ENCODE measurements at places on chromosomes 11 and 22.

DNA sequence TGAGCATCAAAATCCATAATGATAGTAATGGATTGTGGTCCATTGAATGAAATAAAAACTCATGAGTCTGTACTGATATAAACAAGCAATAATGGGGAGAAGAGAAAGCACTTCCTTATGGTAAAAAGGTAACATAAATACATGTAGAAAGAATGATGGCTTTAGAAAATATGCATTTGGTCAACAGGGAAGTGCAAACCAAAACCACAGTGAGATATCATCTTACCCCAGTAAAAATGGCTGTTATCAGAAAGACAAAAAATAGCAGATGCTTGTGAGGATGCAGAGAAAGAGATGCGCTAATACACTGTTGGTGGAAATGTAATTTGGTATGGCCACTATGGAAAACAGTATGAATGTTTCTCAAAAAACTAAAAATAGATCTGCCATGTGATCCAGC, 6.9 kb upstream of the MMP20 start:
- DNase-seq, result no peak

DNA sequence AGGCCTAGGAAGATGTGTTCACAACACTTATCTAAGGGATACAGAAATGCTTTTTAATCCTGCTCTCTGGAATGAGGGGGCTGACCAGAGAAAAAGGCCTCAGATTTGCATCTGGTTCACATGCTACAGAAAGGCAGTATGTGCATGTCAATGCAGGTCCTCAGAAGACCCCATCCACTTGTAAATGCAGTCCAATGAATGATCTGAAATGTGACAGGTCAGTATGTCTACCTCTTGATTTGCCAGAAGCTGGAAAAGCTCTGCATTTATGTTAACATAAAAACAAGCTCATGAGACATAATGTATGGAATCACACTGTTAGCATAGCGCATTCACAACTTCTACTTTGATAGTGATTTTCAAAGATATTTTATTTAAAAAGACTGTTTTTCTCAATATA, 367.4 kb upstream of the CHORDC1 start:
- no peak for DNase-seq

GRCh38 chr11:65500387-65501185, 1.7 kb downstream of the MALAT1 start:
- DNase-seq, result no peak

- no peak for DNase-seq
Measured at GRCh38 chr22:28171115-28171514, 252.1 kb upstream of the PITPNB start.

GRCh38 chr11:131544591-131544990, 174.2 kb downstream of the NTM start:
- DNase-seq, result no peak

GRCh38 chr22:42913874-42914510, 56.9 kb upstream of the ARFGAP3 start:
- no peak for DNase-seq

DNA sequence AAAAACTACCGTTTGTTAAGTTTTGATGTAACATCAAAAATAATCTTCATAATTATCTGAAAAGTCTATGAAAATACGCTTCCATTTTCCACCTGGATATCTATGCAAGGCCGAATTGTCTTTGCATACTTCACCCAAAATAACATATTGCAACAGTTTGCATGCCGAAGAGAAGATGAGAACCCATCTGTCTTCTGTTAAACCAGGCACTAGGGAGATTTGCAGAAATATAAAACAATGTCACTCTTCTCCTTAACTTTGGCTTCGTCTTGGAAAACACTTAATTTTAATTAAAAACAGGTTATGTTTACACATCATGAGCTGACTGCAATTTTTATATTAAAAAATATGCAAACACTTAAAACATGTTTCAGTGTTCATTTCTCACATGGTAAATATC, 1325.8 kb downstream of the TBC1D22A start:
- DNase-seq, result no peak

- DNase-seq, result no peak
Measured at GRCh38 chr22:47040486-47041270, 278.2 kb downstream of the TBC1D22A start.

GRCh38 chr11:62896049-62896448, 15.4 kb downstream of the SLC3A2 start:
- no peak for DNase-seq

DNA sequence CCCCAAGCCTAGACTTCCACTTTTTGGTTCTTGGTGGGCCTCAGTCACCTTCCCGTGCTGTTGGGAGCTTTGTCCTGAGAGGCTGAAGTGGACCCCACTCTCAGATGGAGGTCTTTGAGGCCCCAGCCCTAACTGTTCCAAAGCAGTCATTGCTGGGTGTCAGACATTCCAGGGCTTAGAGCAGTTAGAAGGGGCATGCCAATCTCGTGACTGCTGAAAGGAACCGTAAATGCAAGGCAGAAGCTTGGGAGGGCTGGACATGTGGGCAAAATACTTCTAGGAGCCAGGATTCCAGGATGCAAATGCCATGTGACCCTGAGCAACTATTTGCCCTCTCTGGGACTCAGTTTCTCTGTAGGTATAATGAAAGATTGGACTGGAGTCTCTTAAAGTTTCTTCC, 118.8 kb upstream of the CRYBB3 start:
- no peak for DNase-seq

- no peak for DNase-seq
Measured at GRCh38 chr11:117932426-117932825, 3.2 kb upstream of the TMPRSS13 start.

- DNase-seq, result no peak
Measured at GRCh38 chr11:69905611-69906452, 86.6 kb upstream of the FGF3 start.

DNA sequence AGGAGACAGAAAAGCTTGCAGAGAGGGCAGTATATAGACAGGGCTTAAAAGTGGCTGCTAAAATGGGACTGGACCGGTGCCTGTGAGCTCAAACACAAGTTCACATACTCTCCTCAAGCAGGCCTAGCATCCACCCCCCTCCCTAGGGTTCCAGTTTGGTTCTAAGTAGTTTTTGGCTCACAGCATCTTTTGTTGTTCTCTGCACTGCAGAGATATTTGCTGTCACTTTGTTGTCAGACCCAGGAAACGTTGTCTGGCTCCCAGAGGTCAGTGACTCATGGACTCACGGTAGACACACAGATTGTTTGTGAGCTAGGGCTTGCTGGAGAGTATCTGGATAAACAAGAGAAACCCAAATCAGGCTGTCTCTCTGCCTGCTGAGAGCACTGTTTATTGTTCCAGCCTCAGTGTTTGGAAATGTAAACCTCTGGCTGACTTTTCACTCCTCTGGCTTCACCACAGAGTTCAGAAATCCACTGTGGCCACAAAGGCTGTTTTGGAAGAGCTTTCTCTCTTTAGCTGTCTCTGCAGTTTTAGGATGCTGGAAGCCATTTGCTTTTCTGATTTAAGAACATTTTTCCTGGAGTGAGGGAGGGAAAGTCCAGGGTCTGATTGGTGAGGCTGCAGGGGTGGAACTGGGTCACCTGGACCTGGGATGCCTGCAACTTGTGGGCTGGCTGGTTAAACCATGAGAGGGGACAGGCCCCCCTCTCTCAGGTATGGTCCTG, 303.7 kb upstream of the PLET1 start:
- no peak for DNase-seq

- DNase-seq, result no peak
Measured at GRCh38 chr11:84543367-84544159, 1083.6 kb downstream of the DLG2 start.

GRCh38 chr11:104028476-104029263, 7.8 kb upstream of the DDI1 start:
- DNase-seq, result no peak

- no peak for DNase-seq
Measured at GRCh38 chr11:119324189-119324588, 7.3 kb upstream of the MCAM start.

DNA sequence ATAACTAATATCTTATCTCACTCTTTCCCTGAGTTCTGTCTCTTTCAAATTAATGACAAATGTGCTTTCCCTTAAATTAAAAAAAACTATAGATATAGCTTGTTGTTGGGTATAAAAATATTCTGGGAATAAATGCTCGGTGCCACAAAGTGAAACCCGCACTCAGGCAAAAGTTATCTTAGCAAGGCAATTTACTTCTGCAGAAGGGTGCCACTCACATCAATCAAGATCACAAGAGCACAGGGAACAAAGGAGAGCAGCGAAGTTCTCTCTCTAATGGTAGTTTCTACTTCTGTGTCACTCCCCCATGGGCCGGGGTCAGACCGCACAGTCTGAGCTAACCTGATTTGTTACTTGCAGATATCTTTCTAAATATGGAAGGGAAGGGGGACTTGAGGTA, 4.7 kb upstream of the OR52N2 start:
- DNase-seq, result no peak

- DNase-seq, result no peak
Measured at GRCh38 chr22:26527574-26528465, 15.5 kb upstream of the TFIP11 start.

- DNase-seq, result no peak
Measured at GRCh38 chr11:130456286-130456685, 7.8 kb downstream of the ADAMTS15 start.

GRCh38 chr22:43885786-43886185, 6.0 kb downstream of the PNPLA5 start:
- DNase-seq, result no peak

- DNase-seq, result no peak
Measured at GRCh38 chr11:119363851-119364590, 17.5 kb downstream of the USP2 start.

DNA sequence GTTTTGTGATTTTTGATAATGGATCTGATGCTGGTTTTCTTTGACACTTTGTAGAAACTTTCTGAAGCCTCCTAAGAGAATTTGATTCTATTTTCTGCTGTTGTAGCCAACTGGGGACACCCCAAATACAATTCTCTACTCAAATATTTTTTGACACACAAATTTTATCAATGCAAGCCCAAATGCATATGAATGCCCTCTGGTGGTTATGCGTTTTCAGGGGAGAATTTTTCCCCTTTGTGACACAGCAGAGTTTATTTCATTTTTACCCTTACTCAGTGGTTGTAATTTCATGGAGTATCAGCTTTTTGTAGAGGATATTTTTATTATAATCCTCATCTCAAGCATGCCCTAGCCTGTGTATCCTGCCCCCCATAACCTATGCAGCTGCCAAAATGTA, 44.7 kb upstream of the MTMR2 start:
- no peak for DNase-seq

DNA sequence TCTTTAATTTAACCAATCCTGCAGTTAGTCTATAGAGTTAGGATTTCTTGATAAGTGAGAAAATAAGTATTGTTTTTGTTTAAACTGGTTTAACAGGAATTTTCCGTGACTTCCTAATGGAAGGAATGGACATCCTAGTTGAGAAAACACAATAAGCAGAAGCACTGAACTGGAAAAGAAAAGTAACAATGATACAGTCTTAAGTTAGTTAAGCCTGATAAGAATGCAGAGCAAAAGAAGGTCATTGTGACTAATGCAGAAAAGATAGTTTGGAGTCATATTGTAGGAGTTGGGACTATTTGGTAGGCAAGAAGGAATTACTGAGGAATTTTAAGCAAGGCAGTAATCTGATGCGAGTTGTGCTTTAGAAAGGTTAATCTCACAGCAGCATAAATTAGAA, 11.7 kb downstream of the RNF141 start:
- no peak for DNase-seq

DNA sequence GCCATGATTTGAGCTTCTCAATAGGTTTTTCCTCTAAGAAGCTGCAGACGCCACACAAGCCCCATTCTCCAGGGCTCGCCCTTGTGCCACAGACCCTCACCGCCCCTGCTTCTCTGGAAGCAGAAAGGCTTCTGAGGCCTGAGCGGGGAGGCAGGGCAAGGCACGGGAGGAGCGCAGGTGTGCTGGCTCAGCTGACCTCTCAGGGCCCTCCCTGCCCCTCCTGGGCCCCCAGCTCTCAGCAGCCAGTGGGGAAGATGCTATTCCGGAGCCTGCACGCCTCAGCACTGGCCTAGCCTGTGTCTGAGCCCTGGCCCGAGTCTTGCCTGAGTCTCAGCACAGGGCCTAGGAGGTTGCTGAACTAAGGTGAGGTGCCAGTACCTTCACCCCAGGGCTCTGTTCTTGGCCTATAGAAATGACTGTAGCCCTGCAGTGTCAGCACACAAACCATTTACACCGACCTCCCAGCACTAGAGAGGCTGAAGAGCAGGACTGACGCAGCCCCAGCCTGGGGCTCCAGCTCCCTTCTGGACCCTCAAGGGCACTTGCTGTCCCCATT, 47.1 kb upstream of the LMO1 start:
- no peak for DNase-seq

DNA sequence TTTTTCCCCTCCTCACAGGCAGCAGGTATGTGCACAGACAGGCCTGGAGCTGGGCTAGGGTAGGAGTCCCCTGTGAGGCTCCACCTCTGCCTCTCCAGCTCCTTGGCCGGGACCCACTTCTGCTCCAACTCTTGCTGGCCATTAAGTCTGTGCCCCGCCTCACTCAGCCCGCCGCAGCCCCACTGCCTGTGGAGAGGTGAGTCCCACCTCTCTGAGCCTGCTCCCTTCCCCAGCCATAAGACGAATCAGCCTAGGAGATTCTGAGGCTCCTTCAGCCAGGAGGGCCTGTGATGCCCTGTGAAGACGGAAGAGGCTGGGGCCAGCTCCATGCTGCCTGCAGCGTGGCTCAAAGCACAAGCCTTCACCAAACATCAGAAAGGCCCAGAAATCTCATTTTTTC, 23.0 kb downstream of the TSKU start:
- no peak for DNase-seq

- DNase-seq, result no peak
Measured at GRCh38 chr11:103608566-103608965, 427.9 kb upstream of the DDI1 start.

GRCh38 chr11:112769170-112769569, 192.1 kb upstream of the NCAM1 start:
- DNase-seq, result no peak

All from cerebellar nuclear complex (tissue), 1 donor.